Right renal pelvis (tissue), 4 donors: ENCODE measurements at places on chromosomes 6 and 20. TPM values are rescaled to one million over a fixed set of nuclear protein-coding genes. Genes with fewer than 3 reads are reported as not detected.

The SNAP25 gene
- 6.8 TPM for polyA plus RNA-seq

The ERVFRD-1 gene
- polyA plus RNA-seq: 0.16 TPM

The CYP24A1 gene
- polyA plus RNA-seq: 4.2 TPM

The HSPA1A gene
- polyA plus RNA-seq: 143 TPM

The ADAM33 gene
- 10.5 TPM for polyA plus RNA-seq

The BPIFB1 gene
- polyA plus RNA-seq: 0.05 TPM

GRCh38 chr20:62030834-62031434 is 34.7 kb downstream of the TAF4 start:
- DNase-seq: no peak

DNA sequence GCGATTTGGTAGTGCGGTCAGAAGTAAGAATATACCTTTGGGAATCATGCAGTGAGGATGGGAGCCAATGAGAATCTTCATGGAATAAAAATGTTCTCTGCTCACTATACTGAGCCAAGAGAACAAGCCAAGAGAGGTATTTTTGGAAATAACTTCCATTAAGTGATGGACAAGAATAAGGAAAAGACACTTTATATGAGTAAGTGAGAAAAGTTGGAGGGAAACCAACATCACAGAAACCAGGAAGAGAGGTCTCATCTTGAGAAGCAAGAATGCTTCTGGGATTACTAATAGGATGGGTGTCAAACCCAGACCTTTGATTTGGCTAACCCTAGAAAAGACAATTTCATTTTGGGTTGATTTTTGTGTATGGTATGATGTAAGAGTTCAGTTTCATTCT is 181.2 kb upstream of the JAG1 start:
- no peak for DNase-seq

DNA sequence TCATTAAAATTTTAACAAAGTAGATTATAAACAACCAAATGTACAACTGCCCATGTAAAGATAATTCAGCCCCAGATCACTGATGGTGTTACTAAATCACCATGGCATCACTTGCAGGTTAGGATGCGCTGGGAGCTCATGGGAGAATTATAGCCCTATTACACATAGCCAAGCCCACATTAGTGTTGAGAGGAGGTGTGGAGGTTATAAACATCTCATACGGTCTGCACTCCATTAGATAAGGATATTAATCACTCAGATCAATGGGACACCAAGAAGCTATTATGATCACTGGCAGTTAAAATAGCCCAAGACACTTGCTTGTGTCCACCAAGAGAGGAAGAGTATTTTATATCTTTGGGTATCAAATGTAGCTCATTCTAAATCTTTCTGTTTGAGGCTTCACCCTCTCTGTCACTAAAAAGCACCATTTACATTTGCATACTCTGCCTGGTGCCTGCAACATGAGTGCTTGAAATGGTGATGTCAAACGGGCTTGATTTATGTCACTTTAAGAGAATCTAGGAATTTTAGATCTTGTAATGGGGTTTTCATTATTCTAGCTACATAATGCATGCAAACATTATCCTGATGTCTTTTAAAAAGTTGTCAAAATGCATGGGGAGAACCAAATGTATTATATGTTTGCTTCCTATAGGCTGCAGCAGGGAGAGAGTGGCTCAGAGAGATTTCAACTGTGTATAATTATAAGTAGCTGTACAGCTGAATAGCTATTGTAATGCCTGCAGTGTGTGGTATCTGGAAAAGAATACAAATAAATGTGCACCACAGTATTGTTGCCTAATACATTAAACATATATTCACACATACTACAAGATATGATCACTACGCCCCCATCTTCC is 654.1 kb upstream of the MARCKS start:
- no peak for DNase-seq

GRCh38 chr6:72954716-72955115 is 270.6 kb downstream of the KHDC1L start:
- DNase-seq: no peak

DNA sequence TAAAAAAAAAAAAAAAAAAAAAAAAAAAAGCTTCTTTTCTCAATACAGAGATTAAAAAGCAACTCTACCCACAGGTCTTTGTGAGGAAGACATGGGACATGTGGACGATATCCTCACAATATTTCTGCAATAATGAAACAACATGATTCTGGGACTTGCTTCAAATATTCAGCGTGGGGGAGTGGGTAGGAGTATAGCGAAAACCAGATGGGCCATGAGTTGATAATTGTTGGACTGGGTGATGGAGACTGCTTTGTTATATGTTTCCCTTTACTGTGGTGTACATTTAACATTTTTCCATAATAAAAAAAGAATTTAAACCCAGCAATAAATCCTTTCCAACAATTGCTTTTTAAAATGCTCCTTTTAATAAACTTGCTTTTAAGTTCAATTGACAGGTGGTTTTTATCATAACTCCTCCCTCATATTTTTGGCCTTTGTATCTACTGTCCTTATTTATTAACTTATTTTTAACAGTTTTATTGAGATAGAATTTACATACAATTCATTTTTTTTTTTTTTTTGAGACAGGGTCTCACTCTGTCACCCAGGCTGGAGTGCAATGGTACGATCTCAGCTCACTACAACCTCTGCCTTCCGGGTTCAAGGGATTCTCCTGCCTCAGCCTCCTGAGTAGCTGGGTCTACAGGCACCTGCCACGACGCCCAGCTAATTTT is 40.4 kb upstream of the ARFGEF2 start:
- DNase-seq: no peak

DNA sequence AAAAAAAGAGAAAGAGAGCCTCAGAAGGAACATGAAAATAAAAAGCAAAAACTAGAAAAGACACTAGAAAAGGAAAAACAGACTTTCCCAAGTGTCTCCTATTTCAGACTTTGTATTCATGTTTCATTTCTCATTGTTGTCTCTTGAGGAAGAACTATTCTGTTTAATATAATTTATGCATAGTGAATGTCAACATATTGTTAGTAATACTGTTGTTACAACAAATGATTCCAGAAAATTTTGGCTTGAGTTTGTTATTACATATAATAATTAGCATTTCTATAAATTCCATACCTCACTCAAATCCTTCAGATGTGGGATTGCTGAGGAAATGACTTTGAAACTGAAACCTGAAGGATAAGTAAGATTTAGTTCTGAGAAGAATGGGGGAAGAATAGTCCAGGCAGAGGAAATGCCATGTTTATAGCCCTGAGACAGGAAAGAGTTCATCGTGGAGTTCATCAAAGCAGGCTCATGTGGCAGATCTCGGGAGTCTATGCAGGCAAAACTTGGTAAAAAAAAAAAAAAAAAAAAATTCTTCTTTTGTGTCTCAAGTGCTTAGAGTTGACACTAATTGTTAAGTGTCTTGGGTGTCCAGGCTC is 53.1 kb upstream of the EIF2S2 start:
- DNase-seq: no peak

DNA sequence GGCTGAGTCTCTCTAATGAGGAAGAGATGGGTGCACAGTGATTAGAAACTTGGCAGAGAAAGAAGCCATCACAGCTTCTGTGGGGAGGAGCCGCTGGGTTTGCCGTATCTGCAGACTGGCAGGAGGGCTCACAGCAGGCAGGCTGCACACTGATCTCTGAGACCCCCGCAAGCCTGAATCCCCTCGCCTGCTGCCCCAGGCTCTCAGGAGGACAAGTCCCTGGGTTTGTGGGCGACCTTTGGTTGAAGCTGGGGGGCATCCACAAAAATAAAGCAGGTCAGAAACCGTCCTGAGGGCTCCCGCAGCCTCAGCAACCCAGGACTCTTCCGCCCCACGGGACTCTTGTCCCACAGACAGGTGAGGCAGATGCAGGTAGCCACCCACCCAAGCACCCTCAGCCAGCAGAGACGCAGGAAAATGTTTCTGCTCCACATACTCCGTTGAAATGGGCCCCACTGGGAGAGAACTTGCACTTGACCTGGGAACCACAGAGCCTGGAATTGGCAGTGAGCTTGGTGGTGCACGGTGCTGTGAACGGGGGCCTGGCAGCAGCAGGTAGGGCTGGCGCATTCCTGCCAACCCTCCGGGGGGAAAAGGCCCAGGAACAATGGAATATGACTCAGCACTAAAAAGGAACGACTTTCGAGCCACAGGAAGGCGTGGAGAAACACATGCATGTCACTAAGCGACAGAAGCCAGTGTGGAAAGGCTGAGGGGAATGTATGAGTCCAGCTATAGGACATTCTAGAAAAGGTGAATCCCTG is 89.9 kb downstream of the YTHDF1 start:
- DNase-seq: no peak

GRCh38 chr20:63619505-63619904 is 7.4 kb downstream of the GMEB2 start:
- no peak for DNase-seq

DNA sequence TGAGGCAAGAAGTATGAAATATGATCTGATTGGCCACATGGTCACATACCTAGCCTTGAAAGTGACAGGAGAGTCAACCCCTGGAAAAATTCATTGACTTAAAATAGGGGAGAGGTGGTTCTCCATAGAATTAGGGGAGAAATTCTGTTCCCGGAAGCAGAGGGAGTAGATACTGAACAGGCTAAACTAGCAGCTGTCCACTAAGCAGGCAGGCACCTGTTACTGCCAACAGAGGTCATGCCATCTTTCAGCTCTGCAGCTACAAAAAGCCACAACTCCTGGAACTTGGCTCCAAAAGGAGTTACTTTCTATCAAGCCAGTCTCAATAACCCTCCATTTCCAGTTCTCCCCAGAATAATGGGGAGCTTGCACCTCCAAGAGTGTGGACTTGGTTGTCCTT is 352.5 kb downstream of the MAFB start:
- DNase-seq: no peak
